ENCODE measurements at places on chromosomes 12 and 14.

GRCh38 chr12:2858334-2858733 is 1.5 kb upstream of the TEX52 start:
- no peak for DNase-seq

DNA sequence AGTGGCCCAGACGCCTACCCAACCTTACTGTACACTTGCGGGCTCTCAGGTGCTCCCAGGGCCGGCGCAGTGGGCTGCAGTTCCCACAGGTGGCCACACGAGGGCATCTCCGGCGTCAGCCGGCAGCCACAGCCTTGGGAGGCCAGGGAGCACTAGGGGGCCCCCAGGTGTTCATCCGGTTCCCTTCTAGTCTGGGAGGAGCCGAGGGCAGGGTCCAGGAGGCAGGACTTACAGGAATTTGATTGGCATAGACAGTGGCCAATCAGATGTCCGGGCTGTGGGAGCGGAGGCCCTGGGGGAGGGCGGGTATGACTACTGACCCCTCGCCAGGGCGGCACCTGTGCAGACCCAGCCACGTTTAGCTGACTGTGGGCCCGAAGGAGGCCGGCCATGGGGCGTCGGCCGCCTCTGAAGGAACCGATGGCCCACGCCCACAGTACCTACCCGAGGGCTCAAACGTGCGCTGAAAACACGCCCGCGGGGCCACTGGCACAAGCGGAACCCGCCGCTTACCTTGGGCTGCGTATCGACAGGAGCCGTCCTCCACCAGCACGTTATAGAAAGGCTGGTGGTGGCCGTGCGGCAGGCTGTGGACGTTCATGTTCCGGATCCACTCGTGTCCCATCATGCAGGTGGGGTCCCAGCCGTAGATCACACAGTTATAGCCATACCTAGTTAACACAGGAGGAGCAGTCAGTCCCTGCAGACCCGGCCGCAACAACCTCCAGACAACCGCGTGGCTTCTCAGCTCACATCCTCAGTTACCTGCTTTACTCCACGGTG is 34.8 kb downstream of the FBXO21 start:
- peak; percentile 67 for DNase-seq

DNA sequence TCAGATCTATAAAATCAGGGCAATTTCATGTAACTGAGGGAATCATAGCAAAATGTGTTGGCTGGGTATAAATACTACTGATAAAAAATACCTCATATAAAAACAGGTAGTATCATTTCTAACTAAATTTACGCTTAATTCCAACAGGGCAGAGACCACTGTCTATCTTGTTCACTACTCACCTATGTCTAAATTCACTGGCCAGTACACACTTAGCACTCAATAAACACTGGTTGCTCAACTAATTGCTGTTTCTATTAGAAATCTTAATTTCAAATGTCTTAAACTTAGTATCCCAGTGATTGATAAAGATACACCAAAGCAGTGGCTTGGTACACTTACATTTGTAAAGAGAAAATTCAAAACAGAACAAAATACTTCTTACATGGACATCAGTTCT is 55.6 kb downstream of the HNRNPC start:
- DNase-seq = no peak

- DNase-seq = no peak
Observed at GRCh38 chr12:89098441-89099112, 253.7 kb downstream of the DUSP6 start.

DNA sequence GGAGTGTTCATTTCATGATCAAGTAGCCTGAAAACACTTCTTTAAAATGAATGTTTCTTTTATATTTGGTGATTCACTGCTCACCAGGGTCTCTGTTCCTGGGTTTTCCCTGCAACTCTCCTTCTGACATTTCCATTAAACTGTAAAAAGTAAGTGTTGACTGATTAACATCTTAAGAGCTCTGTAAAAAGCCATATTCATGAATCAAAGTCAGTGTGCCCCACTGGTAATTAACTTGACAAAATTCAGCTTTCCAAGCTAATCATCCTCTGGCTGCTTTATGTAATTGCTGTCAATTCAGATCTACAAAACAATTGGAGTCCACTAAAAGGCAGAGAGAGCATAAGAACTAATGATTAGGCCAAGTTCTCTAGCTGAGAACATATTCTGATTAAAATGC is 41.6 kb downstream of the CNTN1 start:
- DNase-seq = no peak

DNA sequence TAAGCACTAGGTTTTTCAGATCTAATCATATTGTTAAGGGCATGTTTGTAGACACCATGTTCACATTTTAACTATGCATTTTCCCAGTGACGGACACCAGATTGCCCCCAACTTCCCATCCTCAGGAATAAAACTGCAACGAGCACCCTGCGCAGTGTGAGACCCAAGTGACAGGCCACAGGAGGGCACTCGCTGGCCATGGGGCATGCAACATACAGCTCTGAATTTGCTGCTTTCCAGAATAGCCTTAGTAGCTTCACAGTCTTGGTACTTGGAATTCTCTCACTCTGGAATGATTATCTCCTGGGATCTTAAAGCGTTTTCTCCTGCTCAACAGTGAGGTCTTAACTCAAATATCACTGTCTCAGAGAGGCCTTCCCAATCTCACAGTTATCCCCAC is 972 bp upstream of the DDX47 start:
- no peak for DNase-seq

DNA sequence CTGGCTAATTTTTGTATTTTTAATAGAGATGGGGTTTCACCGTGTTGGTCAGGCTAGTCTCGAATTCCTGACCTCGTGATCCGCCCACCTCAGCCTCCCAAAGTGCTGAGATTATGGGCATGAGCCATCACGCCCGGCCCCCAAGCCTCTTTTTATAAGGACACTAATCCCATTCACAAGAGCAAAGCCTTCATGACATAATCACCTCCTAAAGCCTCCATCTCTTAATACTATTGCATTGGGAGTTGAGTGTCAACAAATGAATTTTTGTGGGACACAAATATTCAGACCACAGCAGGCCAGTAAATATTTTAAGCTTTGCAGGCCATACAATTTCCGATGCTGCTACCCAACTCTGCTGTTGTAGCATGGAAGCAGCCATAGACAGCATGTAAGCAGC is 10.9 kb downstream of the RNF212B start:
- DNase-seq = no peak

GRCh38 chr12:84986586-84986985 is 49.5 kb downstream of the TSPAN19 start:
- DNase-seq = no peak

- DNase-seq = peak; percentile 98
Observed at GRCh38 chr14:68792979-68793733, at the start of gene ZFP36L1. ZFP36L1 (minus strand) TSS chr14:68793067; CDS start chr14:68792938, 129 bp downstream.

GRCh38 chr14:23028799-23029198 is 5.9 kb downstream of the PSMB5 start:
- no peak for DNase-seq

DNA sequence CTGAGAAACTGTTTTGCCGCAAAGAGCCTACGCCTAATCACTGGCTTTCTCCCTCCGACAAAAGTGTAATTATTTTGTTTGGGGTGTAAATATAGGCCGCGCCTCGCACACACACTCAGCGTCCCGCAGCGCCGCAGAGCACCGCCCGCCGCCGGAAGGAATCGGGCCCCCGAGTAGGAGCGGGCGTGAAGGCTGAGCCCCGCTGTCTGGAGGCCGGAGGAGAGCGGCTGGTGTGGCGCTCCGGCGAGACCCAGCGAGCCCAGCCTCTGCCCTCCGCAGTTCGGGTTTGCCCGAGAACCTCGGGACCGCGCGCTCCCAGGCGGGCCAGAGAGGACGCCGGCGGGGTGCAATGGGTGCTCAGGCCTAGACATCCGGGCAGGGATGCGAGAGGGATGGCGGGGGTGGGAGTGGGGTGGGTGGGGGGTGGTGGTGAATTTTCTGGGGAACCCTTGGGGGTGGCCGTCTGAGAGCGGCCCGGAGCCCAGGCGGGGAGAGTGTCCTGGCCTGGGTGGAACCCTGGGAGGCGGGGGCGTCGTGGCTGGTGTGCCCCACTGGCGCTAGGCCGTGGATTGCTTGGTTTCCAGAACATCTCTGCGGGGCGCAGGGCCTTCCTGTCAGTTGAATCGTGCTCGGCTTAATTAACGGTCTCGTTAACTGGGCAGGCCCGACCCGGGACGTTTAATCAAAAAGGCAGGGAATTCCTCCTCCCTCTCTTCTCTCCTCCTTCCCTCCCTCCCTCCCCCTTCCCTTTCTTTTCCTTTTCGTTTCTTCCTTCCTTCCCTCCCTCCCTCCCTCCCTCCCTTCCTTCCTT is 4.7 kb upstream of the LHX5 start:
- no peak for DNase-seq

DNA sequence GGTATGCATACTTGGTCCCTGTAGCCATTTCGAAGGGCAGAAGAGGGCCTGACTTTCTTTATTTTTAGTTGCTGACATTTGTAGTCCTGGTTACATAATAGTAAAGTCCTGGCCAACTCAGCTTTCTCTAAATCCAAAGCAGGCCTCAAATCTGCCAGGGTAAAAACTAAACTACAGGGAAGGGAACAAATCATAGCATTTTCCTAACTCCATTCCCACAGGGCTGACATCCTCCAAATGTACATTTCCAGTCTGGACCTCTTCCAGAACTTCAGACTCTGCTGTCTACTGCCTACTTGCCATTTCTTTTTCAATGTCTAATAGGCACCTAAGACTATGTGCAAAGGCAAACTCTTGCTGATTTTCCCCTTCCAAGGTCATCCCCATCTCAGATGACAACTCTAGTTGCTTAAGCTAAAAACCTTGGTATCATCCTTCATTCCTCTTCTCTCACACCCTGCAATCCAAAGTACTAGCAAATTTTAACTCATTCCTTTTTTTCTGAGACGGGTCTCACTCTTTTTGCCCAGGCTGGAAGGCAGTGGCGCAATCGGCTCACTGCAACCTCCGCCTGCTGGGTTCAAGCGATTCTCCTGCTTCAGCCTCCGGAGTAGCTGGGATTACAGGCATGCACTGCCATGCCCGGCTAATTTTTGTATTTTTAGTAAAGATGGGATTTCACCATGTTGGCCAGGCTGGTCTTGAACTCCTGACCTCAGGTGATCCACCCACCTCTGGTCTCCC is 2.0 kb downstream of the DDIT3 start:
- no peak for DNase-seq

GRCh38 chr14:60094306-60094897 is 2.7 kb downstream of the PCNX4 start:
- DNase-seq = no peak

DNA sequence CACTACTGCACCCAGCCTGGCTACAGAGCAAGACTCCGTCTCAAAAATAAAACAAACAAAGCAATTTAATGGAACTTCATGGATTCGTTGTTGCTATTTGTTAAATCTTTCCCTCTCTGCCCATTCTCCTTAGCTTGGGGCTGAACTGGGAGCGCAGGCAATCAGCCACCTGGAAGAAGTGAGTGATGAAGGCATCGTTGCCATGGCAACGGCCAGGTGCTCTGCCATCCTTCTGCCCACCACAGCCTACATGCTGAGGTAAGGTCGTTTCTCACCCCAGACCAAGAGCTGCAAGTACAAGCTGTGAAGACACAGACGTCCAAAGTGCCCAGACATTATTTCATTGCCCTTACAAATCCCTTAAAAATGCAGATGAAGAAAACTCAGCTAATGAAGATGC is 19.1 kb downstream of the AMDHD1 start:
- DNase-seq = no peak

DNA sequence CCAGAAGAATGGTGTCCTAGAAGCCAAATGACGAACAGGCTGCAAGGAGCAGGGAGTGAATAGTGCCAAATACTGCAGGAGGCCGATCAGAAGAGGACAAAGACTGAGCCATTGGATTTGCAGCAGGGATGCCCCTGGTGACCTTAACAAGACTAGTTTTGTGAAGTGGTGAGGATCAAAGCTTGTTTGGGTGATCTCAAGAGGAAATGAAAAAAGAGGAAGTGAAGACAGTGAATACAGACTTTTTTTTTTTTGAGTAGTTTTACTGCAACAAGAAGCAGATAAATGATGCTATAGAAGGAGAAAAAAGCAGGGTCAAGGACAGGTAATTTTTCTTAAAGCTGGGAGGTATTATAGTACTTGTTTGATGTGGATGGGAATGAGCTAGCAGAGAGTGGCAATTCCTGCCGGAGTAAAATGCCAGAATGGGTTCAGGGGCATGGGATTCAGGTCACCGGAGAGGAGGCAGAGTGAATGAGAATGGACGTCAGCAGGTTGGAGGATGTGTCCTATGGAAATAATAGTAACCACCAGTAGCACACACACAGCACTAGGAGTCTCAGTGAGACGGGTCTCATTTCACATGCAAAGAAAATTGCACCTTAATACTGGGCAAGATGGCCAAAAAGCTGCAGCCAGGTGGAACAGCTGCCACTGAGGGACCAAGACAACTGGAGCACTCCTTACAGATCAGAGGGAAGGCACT is 345.8 kb upstream of the CCDC196 start:
- no peak for DNase-seq
